GM06990 (cell line): ENCODE measurements at places on chromosomes 12 and 14.

GRCh38 chr12:11986165-11986564, 84.6 kb upstream of the BCL2L14 start:
- no peak for DNase-seq

DNA sequence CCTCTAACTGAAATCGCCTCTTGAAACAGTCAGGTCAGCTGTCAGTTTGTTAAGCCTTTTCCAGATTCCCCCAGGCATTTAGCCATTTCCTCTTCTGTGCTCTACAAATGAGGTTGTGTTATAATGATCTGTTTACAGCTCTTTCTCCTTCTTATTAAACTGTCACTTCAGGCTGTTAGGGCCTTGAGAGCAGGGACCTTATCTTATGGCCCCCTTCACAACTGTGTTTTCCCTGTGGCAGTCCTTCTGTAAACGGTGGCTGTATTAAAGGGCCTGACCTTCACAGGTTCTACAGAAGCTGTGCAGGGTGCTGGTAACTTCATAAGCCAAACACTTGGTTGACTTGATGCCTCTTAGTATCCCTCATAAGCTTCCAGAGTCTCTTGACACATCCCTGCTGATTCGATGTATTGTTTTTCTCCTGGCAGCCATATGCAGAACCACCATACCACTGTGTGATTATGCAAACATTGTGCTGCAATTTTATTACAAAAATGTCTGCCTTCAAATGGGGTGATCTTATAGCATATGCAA, 104.7 kb downstream of the PLEKHA5 start:
- DNase-seq: no peak

DNA sequence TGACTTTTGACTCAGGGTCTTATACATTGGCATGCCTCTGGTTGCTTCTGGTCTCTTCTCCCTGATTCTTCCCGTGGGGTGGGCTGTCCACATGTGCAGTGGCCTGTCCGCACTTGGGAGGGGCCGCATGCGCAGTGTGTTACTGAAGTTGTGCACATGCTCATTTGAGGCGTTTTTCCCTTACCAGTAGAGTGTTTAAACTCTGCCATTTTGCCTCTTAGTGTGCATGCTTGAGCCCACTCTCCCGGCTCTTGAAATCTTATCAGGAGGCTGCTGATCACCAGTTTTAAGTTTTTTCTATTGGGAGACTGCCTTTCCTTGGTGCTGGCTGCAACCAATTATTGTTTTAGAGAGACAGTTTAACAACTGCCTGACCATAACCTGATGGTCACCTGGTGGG, 32.1 kb upstream of the HECTD1 start:
- DNase-seq: peak; percentile 13

DNA sequence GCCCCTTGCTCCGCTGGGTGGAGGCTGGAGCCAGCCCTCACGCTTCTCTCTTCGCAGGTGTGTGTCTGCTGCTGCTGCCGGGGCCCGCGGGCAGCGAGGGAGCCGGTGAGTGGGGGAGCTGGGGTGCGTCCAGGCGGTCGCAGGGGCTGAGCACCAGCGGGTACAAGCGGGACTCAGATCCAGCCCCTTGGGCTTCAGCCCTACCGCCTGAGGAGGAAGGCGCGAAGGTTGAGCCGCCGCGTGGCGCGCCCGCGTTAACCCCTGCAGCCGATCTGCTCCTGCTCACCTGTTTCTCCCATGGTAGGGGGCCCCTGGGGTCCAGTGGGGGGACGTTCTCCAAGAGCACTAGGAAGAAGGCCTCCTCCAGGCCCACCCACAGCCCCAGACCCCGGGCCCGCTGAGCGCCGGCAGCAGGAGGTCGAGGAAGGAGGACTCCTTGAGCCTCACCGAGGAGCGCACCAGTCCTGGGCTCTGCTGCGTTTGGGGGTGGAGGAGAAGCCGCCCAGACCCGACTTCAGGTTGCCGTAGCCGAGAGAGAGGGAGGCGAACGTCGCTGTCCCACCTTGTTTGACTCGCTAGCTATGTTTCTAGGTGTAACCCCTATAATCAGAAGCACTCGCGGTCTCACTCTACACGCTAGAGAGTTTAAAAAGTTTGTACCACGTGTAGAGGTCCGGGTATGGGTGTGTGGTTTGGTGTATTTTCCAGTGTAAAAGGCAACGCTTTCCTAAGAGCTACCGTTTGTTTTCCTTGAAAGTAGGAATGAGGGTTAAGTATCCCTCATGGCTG, 834 bp downstream of the COCH start:
- peak; percentile 65 for DNase-seq

DNA sequence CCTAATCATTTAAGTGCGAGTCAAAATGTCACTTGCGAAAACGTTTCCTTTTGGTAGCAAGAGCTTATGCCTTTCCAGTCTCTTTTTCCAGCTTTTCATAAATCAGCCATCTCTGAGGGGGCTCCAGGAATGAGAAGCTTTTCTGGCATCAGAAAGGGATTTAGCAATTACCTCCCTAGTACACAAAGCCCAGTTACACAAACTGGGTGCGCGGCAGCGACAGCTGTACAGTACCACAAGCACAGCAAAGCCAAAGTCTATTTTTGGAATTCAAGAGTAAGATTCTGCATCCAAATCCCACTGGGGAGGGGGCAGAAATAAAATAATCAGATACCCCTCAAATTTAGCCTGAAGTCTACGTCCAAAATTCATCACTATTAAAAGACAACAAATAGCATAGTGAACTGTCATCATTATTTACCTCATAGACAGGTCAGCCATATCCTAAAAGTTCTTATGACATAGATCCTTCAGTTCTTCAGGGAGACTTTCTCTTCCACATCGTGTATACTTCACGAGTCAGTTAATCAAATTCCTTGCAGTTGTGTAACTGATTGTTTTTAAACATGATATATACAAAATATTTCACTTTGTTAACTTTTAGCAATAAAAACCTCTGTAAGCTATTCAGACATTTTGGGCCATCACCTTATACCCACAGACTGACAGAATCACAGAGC, 150.8 kb downstream of the TTC7B start:
- no peak for DNase-seq

DNA sequence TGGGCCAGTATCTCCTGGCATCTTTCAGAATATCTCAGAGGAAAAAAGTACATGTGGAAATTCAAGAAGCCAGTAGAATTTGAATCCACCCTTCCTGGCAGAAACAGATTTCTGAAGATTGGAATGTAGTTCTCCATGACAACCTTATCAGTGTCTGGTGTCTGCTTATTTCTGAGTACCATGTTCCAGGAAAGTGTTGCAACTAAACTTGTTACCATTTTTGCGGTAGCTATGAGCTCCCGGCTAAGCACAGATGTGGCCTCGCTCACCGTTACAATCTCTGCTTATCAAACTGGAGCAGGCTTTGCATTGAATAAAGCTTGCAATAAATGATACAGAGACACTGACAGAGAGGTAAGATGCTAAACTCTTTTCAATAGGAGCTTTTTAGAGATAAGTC, 13.0 kb upstream of the ITPR2 start:
- DNase-seq: no peak

GRCh38 chr12:130559806-130560205, 156.3 kb downstream of the RIMBP2 start:
- DNase-seq: no peak

GRCh38 chr14:62736048-62737043, 308.9 kb downstream of the KCNH5 start:
- DNase-seq: no peak

DNA sequence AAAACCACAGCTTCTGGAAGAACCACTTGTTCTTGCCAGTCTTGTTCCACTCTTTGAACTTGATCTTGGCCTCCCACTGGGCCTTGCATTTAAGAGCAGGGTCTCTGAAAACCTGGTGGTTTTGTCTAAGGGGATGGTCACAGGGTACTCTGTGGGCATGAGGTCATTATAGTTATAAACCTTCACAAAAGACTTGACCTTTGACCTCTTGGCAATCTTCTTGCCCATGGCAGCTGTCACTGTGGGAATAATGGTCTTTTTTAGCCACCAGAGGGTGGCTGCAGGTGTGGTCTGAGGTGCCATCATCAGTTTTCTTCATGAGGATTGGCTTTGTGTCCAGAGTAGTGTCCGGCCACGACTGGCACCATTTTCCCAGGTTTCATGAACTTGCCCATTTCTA, 9.1 kb downstream of the ATP6V0A2 start:
- DNase-seq: no peak

DNA sequence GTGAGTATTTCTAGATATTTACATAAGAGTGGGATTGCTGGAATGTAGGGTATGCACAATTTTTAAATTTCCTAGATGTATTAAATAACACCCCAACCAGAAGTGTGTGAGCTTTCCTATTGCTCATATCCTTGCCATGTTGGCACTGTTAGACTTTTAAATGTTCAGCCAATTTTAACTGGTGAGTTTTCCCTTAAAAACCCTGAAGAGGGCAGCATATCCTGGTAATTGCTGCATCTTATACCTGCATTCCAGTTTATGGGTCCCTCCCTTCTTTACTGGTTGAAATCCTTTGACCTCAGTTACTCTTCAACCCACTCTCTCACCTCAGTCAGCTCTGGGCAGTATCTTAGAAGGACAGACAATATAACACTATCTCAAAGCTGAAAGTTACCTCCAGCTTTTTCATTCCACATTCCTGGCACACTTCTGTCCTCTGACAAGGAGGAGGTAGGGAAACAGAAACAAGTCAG, 270.6 kb downstream of the PAWR start:
- no peak for DNase-seq

GRCh38 chr14:87407344-87407743, 585.6 kb downstream of the GALC start:
- DNase-seq: no peak

- no peak for DNase-seq
These were observed 52.4 kb downstream of the CLMN start for GRCh38 chr14:95267306-95267705.

DNA sequence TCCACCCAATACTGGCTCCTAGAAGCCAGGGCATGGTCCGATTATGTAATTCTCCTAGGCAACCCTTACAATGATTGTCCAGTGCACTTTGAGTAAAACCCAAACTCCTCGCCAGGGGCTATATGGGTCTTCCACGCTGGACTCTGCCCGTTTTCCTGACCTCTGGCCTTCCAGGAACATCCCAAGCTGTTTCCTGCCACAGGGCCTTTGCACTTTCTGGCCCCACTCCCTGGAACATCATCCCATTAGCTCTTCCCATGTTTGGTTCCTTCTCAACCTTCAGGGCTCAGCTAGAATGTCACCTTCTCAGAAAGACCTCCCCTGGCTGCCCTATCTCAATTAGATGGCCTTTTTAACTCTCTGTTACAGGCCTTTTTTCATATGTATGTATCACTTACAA, 85.4 kb downstream of the IRF2BPL start:
- DNase-seq: no peak

- no peak for DNase-seq
These were observed 83.8 kb downstream of the SPTB start for GRCh38 chr14:64795921-64796320.

- DNase-seq: no peak
These were observed 67.9 kb upstream of the FBRSL1 start for GRCh38 chr12:132422040-132422380.

GRCh38 chr14:74362361-74362915, 14.2 kb downstream of the VRTN start:
- DNase-seq: no peak

- DNase-seq: no peak
These were observed 849 bp upstream of the PLD4 start for GRCh38 chr14:104923640-104924420.

GRCh38 chr14:93011650-93012325, 88.8 kb downstream of the CHGA start:
- no peak for DNase-seq

DNA sequence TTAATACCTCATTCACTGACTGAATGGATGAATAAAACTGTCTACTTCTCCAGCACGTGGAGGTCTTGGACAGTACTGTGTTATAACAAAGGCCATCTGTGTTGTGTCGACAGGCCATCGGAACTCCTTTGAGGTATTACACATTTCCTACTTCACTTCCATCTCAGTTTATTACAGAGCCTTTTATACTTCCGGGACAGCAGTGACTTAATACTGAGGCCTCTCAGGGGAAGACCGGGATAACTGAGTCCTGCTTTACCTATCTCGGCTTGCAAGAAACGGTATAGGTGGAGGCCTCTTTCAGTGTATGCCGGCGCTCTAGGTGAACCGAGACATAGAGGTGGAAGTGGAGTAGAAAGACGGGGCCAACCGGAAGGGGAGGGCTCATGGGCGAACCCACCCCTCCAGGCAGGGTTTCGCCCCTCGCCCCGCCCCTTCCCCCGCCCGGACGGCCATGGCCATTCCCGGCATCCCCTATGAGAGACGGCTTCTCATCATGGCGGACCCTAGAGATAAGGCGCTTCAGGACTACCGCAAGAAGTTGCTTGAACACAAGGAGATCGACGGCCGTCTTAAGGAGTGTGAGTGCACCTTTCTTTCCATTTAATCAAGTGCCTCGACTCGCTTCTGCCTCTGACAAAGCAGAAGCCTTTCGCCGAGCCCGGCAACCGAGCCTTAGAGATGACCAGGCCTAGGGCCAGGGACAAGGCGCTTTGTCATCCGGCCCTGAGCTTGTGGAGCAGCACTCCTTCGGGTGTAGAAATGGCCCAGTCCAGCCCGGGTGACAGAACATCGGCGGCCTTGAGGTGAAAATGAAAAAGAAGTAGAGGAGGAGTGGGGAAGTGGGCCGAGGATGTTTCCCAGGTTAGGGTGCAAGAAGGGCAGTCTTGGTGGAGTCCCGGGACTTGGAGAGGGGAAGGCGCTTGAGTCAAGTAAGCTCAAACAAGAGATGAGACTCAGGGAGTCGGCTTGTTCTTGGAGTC, at the start of gene PSMC6:
TSS of gene PSMC6 (plus strand) at position 477 of the 983 bp plus-strand sequence. CDS start at position 497, 20 bp downstream.
- peak; percentile 92 for DNase-seq

GRCh38 chr12:104520242-104520900, 63.6 kb downstream of the CHST11 start:
- DNase-seq: peak; percentile 32

DNA sequence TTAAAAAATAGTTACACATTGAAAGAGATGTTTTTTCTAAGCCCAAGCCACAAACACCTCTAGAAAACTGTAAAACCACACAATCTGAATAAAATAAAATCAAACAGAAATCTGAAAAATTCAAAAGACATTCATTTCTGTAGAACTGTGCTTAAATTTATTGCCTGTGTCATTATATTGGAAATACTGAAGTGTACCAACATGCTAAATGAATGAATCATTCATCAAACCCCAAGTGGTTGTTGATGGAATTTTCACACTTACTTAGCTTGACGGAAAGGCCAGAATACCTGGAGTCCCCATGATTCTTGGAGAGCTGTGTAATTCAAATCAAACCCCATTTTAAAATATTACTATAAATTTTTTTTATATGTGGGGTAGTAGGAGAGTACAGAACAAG, 2.7 kb downstream of the KITLG start:
- no peak for DNase-seq

- DNase-seq: no peak
These were observed 86.5 kb upstream of the CRY1 start for GRCh38 chr12:107179871-107180270.
